Stimulated activated CD4-positive, alpha-beta T cell treated with anti-CD3 and anti-CD28 coated beads, Interleukin-1b, Interleukin-23, amount 100 ng/mL, for 1 hour (primary cell): ENCODE measurements at places on chromosomes 2 and 18.

DNA sequence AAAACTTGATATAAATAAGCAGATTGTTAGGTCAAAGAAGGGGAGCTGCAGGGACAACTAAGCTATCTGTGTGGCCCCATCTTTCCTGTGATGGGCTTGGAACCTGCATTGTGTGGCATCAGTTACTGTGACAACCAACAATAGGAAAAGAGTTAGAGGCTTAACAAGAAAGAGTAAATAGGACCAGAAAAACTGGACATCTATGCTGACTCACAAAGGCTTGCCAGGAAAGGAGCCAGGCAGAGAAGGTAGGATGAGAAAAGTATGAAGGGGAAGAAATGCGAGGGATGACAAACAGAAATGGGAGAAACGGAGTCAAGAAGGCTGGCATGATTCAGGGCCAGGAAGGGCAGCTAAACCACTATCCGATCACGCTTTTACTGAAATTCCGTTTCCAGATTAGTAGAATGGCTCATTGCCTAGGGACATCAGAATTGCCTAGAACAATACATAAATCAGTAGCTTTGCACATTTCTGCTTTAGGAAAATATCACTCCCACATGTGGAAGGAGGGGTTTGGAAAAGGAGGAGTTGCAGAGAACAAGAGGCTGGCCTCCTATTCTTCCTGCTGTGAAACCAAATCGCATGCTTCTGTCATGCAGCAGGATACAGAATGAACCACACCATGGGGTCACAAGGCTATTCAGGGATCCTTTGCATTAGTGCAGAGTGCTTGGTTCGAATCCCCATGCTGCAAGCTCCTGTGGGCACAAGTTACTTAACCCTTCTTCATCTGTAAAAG lies 7.3 kb downstream of the PLA2R1 start:
- no peak for DNase-seq

GRCh38 chr18:62554061-62554815 lies 31.4 kb downstream of the ZCCHC2 start:
- no peak for DNase-seq

DNA sequence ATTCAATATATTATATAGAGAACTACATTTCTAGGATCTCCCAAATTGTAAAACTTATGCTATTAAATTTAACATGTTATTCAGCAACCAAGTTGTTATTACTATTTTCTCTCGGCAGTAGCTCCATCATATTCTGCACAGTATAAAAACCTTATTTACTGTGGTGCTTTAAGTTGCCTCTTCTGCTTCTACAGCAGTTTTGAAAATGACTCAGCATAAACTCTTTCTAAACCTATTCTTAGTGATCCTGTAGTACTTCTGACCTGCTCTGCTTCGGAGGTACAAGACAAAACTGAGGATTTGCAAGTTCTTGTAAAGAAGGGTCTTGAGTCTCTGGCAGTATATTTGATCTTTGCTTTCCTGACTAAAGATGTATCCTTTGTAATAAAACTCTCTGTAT lies 567.2 kb downstream of the TMX3 start:
- DNase-seq, result no peak

GRCh38 chr2:100072503-100072902 lies 69.9 kb downstream of the AFF3 start:
- no peak for DNase-seq

- DNase-seq, result no peak
Observed at GRCh38 chr2:129103936-129104878, 785.5 kb upstream of the HS6ST1 start.

DNA sequence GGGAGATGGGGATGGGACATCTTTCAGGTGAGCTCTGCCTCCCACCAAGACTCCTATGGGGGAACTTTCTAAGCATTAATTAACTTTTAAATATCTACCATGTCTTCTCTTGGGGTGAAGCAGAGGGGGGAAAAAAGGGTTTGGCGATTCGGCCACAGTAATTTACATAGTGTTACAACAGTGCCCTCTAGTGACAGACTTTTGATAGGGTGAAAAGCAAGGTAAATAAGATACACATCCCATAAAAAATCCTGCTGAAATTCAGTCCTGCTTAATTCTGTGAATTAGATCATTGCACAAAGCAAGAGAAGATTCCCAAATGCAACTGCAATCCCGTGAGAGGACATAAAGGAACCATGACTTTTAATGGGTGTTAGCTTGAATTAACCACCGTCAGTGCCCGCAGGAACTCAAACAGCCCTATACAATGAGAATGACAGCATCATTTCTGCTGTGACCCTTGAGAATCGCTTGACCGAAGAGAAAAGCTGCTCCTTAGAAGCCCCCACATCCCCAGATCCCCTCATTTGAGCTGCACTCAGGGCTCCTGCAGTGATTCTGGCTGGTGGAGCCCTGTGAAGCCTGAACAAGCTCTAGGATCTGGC lies 32.8 kb downstream of the FAM124B start:
- no peak for DNase-seq

DNA sequence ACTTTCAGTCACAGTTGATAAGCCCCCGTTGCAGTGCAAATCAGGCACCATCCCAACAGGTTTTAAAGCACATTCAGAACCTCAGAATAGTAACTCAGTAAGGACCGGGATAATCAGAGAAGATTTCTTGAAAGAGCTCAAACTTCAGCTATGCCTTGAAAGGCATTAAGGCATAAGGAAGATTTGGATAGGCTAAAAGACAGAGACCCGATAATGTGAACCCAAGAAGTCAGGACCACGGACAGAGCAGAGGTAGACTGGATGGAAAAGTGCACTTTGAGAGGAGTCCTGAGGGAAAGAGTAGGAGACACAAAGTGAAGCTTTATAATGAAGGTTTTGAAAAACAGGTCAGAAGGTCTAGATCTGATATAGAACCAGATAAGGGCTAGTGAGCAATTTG lies 36.9 kb upstream of the KLF7 start:
- DNase-seq, result no peak

DNA sequence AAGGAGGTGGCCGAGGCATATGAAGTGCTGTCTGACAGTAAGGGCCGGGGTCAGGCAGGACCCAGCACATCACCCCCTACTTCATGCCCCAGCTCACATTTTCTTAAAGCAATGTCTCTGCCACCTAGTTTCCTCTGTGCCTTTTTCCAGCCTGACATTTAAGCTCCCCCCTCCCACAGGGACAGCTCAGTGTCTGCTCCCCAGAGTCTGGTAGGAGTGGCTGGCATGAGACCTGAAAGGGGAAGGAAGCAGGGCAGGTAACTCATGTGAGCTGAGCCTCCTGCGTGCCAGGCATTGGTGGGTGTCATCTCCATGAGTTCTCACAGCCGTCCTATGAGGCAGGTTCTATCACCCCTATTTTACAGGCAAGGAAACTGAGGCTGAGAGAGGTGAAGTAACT lies 1.5 kb downstream of the DNAJB2 start:
- DNase-seq, result no peak

- DNase-seq, result no peak
Observed at GRCh38 chr18:42182728-42183700, 228.0 kb downstream of the PIK3C3 start.

DNA sequence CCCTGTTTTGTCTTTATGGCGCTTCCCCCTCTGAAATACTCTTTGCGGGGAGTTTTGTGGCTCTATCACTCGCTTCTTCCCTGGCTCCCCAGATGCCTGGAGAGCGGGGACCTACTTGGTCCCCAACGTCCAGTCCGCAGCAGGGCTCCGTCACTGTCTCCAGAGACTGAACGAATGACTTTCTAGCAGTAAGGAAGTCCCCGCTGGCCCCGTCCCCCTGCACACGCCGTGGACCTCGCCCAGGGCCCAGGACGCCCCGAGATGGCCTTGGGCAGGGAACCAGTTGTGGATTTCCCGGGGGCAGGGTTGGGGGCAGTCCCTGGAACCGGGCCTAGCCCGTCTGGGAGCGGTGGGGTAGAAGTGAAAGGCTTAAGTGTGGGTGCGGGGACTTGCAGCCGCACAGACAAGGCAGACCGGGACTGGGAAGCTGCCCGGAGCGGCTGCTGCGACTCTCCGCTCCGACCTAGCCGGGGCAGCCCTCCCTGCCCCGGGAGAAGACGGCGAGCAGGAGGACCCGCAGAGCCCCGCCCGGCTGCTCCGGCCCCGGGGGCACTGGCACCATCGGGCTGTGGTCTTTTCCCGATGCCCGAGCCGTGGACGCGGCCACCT lies 821 bp upstream of the EPHA4 start:
- DNase-seq, result no peak

- DNase-seq, result no peak
Observed at GRCh38 chr2:234291765-234292204, 205.1 kb downstream of the ARL4C start.

DNA sequence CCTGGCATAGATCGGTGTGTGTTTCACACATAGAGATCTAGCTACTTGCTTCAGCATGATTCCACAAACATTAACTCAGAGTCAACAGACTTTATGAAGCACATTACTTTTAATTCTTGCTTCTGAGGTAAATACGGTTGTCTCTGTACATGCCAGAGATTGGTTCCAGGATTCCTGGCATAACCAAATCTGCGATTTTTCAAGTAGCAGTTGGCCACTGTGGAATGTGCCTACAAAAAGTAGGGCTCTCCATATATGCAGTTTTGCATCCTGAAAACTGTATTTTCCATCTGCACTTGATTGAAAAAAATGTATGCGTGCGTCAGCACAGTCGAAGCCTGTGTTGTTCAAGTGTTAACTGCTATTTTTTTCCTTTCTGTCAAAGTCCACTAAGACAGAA lies 85.0 kb downstream of the ZAP70 start:
- no peak for DNase-seq

DNA sequence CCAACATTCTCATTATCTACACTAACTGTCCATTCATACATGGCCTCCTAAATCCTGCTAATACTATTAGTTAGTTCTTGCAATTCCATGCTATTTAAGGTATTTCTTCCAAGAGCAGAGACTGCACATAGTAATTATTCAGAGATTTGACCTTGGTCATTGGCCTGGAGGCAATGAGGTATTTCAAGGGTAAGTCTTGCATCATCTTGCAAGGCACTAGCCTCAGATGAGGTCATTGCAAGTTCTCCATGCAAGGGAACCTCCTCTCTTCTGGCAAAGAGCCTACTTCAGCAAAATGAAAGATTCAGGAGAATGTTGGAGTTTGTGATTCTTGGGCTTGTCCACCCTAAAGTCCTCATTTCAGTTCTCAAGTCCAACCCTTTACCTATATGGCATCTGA lies 48.5 kb upstream of the IKZF2 start:
- no peak for DNase-seq

DNA sequence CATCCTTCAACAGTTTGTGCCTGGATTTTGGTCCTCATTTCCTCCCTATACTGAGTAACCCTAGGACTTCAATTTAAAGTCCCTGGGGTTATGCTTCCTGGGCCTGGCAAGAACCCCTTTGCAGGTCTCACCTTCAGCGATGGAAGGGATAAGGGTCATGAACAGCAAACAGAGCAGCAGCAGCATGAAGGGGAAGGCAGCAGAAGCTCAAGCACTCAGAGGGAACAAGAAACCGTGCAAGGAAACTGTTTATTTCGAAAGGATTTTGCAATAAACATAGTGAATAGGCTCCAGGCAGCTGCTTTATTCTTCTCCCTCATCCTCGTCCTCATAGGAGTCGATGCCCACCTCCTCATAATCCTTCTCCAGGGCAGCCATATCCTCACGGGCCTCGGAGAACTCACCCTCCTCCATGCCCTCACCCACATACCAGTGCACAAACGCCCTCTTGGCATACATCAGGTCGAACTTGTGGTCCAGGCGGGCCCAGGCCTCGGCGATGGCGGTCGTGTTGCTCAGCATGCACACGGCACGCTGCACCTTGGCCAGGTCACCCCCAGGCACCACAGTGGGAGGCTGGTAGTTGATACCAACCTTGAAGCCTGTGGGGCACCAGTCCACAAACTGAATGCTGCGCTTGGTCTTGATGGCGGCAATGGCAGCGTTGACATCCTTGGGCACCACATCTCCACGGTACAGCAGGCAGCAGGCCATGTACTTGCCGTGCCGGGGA lies 2.8 kb upstream of the TUBA4B start:
- no peak for DNase-seq

GRCh38 chr2:111121028-111121827 lies 514 bp downstream of the BCL2L11 start:
- no peak for DNase-seq

DNA sequence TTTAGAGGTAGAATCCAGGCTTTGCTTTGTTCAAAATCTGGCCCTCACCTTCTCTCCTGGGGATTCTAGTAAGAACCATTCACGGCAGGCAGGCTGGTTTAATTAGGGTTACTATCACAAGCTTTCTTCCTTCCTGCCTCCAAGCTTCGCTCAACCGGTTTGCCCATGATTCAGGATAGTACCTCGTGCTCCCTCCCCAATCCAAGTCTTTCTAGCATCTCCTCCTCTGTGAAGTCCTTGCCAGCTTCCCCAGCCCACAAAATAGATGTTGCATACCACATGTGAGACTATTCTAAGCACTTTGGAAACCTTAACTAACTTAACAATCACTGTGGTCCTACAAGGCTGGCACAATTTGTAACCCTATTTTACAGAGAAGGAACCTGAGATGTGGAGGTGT lies 135.1 kb downstream of the SOCS6 start:
- DNase-seq, result no peak

DNA sequence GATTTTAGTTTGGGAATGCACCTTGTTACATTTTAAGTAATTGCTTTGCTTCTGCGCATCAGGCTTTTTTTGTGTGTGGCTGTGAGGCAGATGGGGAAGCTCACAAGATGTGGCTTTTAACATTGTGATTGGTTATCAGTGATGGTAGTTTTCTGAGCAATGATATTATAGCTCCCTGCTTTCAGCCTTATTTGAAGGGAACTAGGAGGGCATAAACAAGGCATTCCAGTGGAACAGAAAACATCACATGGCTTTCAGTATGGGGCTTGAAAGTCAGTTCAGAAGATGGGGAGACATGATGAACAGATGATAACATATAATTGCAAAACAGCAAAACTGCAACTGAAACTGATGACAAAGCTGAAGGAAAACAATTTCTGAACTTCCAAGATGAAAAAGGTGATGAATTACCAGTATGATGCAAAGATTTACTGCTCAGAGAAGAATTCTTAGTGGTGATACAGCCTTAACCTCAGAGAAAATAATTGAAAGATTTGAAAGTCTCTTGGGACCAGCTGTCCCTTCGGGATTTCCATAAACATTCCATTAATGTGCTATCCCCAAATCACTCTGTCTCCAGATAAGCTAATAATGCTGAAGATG lies 439.7 kb downstream of the RND3 start:
- no peak for DNase-seq

DNA sequence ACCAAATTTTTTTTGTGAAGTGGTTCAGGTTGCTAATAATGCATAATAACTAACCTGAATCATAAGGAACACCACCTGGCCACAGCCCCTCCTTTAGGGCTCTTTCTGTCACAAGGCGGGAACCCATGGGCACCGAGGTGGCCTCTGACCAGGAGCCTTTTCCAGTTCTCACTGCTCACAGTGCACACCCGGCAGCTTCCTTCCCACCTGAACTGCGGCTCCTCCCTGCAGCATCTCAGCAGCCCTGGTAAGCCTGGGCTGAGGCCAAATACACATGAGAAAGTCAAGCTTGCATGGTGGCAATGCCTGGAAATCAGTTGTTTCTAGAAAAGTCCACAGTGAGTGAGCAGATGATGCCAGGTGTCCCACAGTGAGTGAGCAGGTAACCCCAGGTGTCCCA lies 77.6 kb upstream of the SNTG2 start:
- no peak for DNase-seq

- DNase-seq, result no peak
Observed at GRCh38 chr2:63589148-63589958, 590 bp downstream of the MDH1 start.

GRCh38 chr18:47389210-47389609 lies 137.8 kb upstream of the SKOR2 start:
- no peak for DNase-seq

GRCh38 chr2:171404261-171404660 lies 29.5 kb downstream of the METTL8 start:
- no peak for DNase-seq
